ENCODE measurements at places on chromosomes 7 and 10.

DNA sequence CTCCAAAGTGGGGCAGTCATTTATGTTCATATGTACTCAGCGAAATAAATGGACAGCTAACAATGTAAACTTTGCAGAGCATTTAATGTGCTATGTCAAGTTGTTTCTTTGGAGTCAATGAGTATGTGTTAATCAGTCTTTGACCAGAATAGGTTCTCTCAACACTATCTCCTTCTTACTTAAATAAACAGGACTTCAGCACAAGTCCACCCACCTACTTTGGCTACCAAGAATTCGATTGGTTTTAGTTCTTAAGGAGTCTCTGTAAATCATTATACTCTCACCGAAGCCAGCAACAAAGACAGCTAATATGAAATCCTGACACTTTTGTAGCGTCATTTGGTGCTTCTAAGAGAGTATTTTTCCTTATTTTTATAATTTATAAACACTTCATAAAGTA lies 6.9 kb downstream of the WEE2 start:
- ATAC-seq: no peak

GRCh38 chr7:99314504-99314903 lies 11.2 kb upstream of the ARPC1A start:
- peak; percentile 60 for ATAC-seq

GRCh38 chr10:26727005-26727404 lies 29.5 kb downstream of the PDSS1 start:
- no peak for ATAC-seq

- ATAC-seq: no peak
These were observed 45.0 kb downstream of the TNS3 start for GRCh38 chr7:47536661-47537611.

GRCh38 chr10:4733150-4733842 lies 92.7 kb upstream of the AKR1E2 start:
- ATAC-seq: no peak

DNA sequence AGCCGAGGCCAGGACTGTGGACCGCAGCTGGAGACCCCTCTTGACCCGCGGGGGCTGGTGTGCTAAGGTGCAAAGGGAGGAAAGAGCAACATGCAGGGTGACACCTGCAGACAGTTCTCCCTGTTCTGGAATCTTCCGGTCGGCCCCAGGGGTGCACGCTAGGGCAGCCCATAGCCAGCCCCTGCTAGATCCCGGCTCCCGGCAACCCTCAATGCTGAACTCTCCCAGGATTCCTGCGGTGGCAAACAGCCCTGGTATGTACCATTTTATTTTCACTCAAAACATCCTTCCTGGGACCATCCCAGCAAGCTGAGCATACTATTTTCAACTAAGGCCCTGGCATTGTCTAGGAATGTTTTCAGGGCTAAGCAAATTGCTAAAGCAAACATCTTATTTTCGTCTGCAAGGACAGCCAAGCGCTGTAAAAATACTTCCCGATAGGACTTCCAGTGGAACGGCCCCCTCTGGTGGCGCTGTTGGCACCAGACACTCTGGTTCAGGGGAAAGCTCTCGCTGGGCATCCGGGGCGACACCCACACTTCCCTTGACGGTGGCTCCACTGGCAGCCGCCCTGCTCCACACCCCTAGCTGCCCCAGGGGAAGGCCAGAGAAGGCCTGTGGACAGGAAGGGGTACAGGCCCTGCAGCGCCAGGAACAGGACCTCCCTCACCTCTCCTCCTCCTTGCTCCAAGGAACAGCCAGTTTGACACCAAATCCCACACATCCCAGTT lies 99.4 kb downstream of the CTBP2 start:
- no peak for ATAC-seq

DNA sequence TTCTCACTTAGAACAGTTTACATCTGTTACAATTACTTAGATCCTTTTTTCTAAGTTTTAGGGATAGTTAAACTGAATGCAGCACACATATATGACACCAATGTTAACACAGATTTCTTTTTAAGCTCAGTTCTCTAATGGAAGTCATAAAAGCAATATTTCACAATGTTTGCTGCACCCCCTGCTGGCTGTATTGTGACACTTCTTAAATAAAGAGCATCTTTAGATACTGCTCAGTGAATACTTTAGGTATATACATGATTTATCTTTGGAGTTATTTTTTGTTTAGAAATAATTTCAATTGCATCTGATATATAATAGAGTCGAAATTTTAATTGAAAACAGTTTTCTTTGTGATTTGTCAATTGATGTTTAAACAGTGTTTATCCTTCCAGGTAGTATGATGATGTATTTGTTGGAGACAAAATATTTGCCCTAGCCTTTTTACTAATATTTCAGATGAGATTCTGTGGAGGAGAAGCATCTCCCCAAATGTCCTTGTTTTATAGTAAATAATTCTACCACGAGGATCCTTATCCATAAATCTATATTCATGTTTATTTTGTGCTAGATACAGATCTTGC lies 174.4 kb downstream of the ST7 start:
- no peak for ATAC-seq

- peak; percentile 20 for ATAC-seq
These were observed 276.2 kb downstream of the USP6NL start for GRCh38 chr10:11335167-11335652.

DNA sequence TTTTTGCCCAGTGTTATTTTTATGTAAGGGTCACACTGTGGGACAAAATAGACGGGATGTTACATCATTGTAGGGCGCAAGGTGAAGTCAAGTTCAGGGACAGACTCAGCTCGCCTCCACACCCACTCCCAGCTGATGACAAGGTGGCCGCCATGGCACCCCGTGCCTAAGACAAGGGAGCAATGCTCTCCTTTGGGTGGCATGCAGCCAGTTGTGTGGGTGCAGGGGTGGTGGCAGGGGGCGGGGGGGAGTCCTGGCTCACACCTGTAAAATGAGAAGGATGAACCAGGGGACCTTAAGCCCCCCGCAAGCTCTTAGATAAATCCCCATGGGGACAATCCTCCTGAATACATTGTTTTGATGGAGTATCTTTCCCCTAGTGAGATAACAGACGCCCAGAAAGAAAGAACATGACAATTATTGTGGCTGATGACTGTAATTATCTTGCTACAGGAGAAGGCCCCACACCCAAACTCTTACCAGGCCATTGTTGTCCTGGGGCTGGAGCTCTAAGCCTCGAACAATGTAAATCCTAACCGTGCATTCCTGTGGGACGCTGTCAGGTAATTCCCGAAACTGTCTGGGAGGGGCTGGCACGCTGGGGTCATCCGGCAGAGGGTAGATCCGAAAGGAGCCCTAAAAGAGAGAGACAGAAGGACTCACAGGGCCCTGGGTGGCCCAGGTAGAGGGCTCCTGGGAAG lies 148.7 kb downstream of the MYOF start:
- ATAC-seq: no peak

DNA sequence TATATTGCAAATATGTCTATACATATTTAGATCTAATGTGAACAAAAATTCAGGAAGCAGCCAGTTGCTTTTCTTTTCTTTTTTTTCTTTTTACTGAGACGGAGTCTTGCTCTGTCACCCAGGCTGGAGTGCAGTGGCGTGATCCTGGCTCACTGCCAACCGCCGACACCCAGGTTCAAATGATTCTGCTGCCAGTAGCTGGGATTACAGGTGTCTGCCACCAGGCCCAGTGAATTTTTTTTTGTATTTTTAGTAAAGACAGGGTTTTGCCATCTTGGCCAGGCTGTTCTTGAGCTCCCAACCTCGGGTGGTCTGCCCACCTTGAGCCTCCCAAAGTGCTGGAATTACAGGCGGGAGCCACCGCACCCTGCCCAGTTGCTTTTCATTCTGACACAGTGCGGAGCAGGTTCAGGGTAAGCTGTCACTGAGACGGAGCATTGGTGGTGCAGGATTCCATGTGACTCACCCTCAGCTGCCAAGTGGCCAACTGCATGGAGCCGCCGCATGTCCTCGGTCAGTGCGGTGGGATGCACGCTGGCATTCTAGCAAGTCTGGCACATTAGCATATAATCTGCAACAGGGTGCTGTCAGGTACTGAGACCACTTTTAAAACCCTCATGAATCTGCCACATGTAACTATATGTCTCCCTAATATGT lies 362.7 kb downstream of the DNAJB6 start:
- no peak for ATAC-seq

- ATAC-seq: no peak
These were observed 29.9 kb upstream of the DDX50 start for GRCh38 chr10:68871105-68871711.

DNA sequence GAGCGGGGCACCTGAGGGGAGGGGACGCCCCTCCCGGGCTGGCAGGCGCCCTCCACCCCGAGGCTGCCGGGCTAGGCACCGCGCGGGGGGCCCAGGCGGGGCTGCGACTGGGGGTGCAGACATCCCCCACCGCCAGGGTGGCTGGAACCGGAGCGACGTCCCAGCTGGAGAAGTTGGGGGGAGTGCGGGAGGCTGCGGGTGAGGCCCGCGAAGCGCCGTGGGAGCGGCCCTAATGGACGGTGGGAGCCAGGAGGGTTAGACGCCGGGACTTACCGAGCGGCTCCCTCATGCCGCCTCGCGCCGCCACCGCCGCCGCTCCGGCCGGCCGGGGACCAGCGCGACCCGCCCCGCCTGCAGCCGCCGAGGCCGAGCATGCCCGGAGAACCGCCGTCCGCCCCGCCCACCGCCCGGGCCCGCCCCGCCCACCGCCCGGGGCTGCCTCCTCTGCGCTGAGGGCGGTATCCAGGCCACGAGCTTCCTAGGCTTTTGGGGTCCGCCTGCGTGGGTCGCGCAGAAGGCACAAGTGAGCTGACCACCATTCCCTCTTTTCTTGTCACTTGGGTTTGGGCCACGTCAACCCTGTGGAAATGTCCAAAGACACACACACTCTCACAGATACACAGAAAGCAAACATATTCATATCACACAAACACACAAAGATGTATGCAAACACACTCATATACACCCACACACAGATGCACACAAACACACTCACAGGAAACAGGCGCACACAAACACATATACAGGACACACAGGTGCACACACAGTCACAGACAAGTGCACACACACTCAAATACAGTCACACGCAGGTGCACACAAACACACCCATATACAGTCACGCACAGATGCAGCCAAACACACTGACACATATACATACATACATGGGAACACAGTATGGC lies at the start of gene JCAD:
Gene JCAD, minus strand, starts transcription at position 378 of the 899 bp plus-strand sequence. CDS start 11,774 bp downstream, outside the sequence.
- ATAC-seq: peak; percentile 48

DNA sequence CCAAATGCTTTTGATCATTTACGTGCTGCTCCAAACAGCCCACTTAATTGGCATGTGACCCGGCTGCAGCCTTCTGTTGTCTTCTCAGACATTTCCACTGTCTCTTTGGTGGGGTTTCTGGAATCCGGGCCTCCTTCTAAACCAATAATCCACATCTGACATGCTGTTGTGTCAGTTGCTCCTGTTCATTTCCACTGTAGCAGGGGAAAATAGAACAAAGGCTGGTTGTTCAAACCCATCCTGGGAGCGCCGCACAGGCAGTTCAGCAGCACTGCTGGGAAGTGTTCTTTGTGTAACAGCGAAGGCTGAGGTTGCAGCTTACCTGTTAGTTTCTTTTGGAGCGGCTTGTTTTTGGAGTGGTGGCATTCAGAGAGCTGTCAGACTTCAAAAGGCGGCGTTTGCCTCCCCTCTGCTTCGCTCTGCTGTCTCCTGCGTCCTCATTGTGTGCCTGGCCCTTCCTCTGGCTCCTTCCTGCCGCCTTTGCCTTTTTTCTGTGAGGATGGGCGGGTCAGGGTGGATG lies 149.4 kb downstream of the SNX10 start:
- no peak for ATAC-seq

DNA sequence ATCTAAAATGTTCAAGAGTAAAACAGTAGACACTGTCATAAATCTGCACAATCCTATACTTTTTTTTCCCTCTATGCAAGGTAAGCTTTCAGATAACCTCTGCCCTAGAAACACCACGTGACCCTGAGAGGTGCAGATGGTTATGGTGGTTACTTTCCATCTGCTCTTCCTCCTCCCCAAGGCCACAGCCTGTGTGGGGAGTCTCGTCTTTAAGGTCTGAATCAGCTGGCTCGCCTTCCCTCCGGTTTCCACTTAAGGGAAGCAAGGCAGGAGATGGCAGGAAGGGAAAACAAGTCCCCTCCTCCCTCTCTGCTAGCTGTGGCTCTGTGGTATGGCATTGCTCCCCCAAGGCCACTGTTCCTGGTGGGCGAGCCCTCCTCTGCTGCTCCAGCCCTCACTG lies 181.8 kb downstream of the GLI3 start:
- no peak for ATAC-seq

- ATAC-seq: no peak
These were observed at the start of gene GTF2IRD1 for GRCh38 chr7:74453322-74454011. Gene GTF2IRD1 (plus strand): TSS chr7:74453906. CDS start chr7:74508081, 54,175 bp downstream.

DNA sequence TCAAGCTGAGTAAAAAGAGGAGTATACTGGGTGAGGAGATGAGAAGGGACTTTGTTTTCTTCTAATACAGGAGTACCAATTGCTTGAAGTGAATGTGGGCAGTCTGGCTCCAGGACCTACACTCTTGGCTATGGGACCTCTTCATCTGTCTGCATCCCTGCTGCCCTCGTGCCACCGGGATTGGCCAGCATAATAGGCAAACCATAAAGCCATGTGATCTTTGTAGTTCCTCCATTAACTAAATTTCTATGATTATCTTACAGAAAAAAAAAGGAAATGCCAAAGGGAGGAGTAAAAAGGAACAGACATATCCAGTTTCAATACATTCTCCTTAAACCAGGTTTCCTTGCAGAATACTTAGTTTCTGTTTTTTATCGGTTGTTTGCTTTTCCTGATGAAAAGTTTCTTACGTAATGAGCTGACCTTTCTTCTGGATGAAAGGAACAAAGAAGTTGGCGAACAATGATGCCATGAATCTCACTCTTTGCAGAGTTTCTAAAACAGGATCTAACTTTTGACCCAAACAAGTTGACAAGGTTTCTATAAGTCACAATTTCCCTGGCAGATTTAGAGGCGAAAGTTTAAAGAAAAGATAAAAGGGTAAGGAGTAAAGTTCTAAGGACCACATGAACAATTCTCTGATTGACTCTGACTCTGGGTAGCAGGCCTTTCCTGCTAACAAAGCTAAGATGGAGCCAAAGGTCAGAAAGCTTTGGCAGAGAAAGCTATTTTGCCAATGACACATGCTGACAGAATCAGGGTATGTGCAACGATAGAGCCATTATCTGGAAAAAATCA lies 54.1 kb downstream of the LAMB1 start:
- no peak for ATAC-seq

DNA sequence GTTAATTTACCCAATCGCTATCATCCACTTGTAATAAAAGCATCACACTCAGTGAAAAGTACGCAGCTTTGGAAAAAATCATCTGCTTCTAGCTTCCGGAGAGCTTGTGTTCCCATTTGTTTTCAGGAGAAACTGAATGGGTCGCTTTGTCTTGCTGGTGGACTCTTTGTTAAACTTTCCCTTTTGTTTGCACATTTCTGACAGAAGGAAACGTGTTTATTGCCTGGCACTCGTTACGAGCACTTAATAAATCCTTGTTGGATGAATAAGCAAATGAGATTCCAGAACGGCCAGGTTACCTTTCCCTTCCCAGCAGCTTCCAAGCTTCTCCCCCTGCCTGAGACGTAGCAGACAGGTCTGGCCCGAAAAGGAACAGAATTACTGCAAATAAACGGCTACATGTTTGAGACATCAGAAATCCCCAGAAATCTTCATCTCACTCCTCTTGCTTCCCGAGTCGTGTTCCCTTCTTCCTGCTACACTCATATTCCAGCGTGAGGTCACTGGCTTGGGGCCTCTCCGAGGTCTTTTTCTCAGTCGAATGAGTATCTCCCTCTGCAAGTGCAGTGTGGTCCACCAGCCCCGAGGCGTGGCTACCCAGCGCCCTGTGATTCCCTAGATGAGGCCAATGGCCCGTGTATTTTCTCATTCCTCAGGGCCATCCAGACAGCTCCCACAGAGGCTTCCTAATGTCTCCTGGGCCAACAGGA lies 167.2 kb downstream of the FRMD4A start:
- no peak for ATAC-seq

- ATAC-seq: no peak
These were observed 23.4 kb upstream of the ENO4 start for GRCh38 chr10:116825901-116826300.

- peak; percentile 13 for ATAC-seq
These were observed 99.7 kb upstream of the DDC start for GRCh38 chr7:50664937-50665336.
